CD8-positive, alpha-beta memory T cell (primary cell): ENCODE measurements at places on chromosomes 2 and 18. TPM values are rescaled to one million over a fixed set of nuclear protein-coding genes. Genes with fewer than 3 reads are reported as not detected.

- no peaks in the 10 kb centered on the region for H3K27me3 ChIP-seq
- H3K4me1 ChIP-seq, result no peaks in the 10 kb centered on the region
- H3K36me3 ChIP-seq, result no peaks in the 10 kb centered on the region
Measured at GRCh38 chr18:51006948-51007789, 22.8 kb upstream of the SMAD4 start.

DNA sequence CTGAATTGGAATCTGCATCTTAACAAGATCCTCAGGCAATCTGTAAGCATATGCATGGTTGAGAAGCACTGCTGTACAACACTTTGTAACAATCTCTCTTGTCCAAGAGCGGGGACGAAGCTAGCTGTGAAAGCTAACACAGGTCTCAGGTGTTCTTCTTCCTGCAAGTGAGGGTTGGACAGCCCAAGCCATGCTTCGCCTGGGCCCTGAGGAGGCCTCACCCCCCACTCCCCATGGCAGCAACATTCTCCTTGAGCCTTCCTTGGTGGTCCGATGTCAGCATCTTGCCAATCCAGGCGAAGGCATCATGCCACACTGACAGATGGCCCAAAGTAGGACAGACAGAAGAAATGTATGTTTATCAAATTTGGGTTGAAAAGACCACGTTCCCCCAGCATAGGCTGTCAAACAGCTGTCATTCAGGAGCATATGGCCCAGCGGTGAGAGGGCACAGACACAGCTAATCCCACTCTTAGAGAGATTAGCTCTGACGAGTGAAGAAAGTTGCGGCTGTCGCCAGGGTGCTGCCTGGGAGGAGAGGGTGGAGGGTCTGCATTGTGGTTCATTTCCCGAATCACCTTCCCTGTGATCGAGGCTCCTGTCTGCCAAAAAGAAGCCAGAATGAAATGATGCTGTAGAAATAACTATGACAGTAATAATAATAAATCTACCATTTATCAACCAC, 344.7 kb downstream of the MYCN start:
- H3K36me3 ChIP-seq, result no peaks in the 10 kb centered on the region
- no peak overlapping the region for H3K27ac ChIP-seq
- H3K27me3 ChIP-seq, result no peaks in the 10 kb centered on the region
- no peak overlapping the region for H3K4me3 ChIP-seq

Gene SNTG2
- polyA plus RNA-seq, result 0.30 TPM

Gene CCDC68
- not detected for polyA plus RNA-seq

- DNase-seq, result no peak
- no peak overlapping the region for H3K27ac ChIP-seq
- H3K4me1 ChIP-seq, result no peaks in the 10 kb centered on the region
- H3K4me3 ChIP-seq, result no peak overlapping the region
- H3K36me3 ChIP-seq, result no peaks in the 10 kb centered on the region
Measured at GRCh38 chr2:58604096-58604495, 363.0 kb upstream of the FANCL start.

Gene RPRM
- polyA plus RNA-seq, result not detected

DNA sequence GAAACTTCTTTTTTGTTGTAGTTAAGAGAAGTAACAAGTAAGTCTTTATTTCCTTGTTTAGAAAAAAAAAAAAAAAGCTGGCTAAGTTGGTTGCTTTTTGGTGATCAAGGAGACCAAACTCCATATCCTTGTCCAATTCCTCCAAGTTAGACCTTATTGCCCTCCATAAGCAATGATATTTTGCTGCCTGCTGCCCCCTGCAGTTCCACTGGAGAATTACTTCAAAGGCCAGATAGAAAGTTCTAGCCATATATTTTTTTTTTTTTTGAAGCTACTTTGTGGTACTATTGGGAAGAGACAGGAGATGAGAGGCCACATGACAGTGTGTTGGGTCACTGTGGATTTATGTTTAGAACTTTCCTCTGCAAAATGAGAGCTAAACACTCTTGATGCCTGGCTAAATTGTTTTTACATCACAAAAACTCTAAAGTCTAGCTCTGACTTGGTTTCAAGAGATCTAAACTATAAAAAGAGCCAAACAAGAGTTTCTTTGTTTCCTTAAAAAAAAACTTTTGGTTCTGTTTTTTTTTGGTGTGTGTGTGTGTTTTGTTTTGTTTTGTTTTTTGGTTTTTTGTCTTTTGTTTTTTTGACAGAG, 80.7 kb upstream of the RASGRP3 start:
- peak; percentile 31 for DNase-seq
- no peak overlapping the region for H3K4me3 ChIP-seq
- H3K27me3 ChIP-seq, result no peaks in the 10 kb centered on the region
- no peak overlapping the region for H3K27ac ChIP-seq
- no peaks in the 10 kb centered on the region for H3K4me1 ChIP-seq

GRCh38 chr2:63738019-63738418, 103.7 kb upstream of the UGP2 start:
- no peak for DNase-seq
- no peaks in the 10 kb centered on the region for H3K27me3 ChIP-seq
- no peaks in the 10 kb centered on the region for H3K4me1 ChIP-seq
- no peaks in the 10 kb centered on the region for H3K36me3 ChIP-seq
- H3K27ac ChIP-seq, result no peak overlapping the region

DNA sequence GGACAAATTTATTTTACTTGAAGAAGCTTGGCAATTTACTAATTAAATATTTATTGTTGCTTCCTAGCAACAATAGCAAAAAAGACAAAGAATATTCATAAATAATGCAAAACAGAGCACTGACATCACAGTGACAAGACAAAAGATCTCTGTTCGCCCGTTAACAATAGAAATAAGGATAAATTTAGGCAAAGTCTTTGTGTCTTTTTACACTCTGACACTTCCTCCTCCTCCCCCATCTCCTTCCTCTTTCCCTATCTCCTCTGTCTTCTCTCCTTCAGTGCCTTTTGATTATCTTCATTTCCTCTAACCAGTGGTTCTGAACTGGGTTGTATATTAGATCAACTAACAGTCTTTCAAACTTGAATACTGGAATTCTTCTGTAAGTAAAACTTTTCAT, 808.4 kb downstream of the ERBB4 start:
- no peaks in the 10 kb centered on the region for H3K36me3 ChIP-seq
- H3K27ac ChIP-seq, result no peak overlapping the region
- no peaks in the 10 kb centered on the region for H3K27me3 ChIP-seq
- no peaks in the 10 kb centered on the region for H3K4me1 ChIP-seq

- no peak overlapping the region for H3K4me3 ChIP-seq
- no peak for DNase-seq
- H3K27ac ChIP-seq, result no peak overlapping the region
- no peaks in the 10 kb centered on the region for H3K4me1 ChIP-seq
Measured at GRCh38 chr18:2478662-2479061, 92.6 kb downstream of the METTL4 start.

- no peak overlapping the region for H3K27ac ChIP-seq
- H3K36me3 ChIP-seq, result no peaks in the 10 kb centered on the region
- H3K27me3 ChIP-seq, result no peaks in the 10 kb centered on the region
- H3K4me3 ChIP-seq, result no peak overlapping the region
- no peaks in the 10 kb centered on the region for H3K4me1 ChIP-seq
Measured at GRCh38 chr2:44825702-44826101, 115.8 kb upstream of the SIX3 start.
